ENCODE measurements at places on chromosomes 5 and 9.

DNA sequence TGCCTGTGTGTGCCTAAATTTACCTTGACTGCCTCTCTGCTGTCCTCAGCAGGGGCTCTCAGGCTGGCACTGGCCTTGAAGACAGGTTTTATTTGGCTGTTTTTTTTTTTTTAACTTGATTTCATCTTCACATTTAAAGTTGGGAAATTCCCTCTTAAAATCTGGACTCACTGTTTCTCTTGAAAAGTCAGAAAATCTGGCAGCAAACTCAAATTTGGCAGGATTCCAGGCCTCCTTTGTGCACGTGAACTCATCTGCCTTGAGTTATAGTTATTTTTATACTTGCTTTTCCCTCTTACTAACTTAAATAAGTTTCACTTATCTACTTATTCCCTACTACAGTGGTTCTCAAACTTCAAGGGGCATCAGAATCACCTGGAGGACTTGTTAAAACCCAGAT is 118.4 kb upstream of the MAP3K1 start:
- no peak for DNase-seq

- no peak for DNase-seq
Observed at GRCh38 chr5:91848453-91848852, 465.3 kb upstream of the ARRDC3 start.

GRCh38 chr5:120293796-120294195 is 170.3 kb upstream of the PRR16 start:
- DNase-seq: no peak

DNA sequence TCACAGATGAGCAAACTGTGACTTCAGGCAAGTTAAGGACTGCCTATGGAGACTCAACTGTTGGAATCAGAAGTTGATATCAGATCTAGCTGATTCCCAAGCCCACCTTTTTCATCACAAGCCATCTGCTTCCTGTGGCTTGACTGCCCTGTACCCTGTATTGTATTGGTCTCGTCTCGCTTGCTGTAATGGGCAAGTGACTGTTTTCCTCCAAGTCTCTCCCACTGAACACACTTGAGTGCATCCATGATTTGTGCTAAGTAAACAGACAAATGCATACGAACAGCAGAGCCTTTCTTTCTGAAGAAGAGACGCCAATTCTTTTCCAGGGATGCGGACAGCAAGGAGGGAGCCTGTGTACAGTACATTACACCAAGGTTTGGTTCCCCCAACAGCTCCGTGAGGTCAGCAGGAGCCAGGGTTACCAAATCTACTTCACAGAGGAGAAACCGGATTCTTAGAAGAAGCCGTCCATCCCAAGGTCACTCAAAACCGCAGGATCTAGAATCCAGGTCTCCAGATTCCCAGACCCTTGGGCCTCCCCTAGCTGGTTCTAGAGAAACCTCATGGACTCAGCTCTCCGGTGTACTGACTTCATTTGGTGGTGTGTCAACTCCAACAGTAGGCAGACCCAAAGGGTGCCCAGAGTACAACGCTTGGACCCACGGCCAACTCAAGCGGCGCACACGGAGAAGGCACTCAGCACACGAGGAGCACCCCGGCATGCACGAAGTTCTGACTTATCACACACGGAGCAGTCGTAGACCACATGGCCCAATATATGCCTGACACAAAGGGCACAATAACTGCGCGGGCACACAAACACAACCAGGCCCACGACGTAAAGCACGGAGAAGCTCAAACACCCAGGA is 1.1 kb downstream of the BAG1 start:
- DNase-seq: peak; percentile 15

DNA sequence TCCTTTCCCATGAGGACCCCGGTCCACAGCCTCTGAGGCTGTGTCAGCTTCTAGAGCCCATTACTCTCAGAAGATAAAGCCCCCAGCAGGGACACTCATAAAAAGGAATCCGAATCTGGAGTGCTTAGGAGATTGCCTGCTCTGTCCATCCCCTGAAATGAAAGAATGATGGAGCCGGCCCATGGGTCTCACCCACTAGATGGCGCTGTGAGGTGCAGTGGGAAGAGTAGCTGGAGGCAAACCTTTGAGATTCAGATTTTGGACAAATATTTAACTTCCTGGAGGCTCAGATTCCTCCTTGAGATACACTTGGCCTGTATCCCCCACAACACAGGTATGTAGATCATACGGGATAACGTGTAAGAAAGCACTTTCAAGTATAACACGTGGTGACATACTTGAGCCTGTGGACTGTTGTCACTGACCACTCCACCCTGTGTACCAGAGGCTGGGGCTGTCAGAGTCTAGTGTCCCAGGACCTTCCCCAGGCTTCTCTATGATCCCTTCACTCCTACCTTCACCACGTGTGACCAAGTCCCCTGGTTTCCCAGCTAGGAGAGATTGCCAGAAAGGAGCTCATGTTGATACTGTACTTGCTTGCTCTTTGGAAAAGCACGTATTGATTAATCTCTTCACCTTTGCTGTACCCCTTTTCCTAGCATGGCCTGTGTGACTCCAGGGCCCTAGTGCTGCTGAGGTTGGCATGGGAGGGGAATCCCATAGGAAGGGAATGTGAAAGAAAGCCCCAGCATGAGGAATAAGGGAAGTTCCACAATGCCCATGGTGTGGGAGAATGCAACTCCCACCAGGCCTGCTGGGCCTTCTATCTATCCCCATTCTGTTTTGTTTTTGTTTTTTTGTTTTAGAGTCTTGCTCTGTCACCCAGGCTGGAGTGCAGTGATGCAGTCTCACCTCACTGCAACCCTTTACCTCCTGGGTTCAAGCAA is 32.1 kb downstream of the TRMO start:
- peak; percentile 55 for DNase-seq

DNA sequence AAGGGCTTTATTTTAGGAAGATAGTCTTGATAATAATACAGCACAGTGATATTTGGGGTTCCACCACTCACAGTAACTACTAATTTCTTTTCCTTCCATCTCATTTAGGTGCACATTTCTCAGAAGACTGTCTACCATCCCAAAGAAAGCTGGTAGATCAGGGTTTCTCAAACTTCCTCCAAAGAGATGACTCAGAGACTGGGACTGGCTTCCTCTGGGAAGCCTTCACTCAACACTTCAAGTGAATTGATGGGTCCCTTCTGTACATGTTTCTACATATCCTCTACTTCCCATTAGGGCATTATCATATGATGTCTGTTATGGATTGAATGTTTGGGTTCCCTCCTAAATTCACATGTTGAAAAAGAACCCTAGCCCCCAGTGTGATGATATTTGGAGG is 138.5 kb downstream of the SPOCK1 start:
- DNase-seq: no peak

DNA sequence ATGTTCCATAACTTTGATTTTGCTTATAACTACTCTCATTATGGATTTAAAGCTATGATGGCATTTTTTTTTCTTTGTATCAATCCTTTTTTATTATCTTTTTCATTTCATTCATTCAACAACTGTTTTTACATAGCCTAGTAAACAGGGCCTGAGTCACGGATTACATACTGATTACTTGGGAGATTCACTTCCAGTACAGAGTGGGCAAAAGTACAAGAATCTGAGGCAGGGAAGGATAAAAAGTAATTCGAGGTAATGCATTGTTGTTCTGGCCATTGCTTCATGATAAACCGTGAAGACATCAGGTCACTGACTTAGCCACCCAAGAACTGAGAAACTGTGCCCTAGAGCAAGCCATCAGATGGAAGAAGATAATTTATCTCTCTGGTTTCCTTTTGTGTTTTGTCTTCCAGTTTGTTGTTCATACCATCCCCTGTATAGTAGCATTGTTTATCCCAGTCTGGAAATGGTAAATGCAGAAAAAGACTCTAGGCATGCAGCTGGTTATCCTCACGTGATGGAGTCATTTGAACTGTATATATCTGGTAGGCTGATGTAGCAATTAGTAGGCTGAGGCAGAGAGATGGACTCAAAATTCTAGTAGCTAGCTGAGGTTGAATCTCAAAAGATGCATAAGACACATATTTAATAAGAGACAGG is 145.6 kb downstream of the CNTLN start:
- DNase-seq: no peak

DNA sequence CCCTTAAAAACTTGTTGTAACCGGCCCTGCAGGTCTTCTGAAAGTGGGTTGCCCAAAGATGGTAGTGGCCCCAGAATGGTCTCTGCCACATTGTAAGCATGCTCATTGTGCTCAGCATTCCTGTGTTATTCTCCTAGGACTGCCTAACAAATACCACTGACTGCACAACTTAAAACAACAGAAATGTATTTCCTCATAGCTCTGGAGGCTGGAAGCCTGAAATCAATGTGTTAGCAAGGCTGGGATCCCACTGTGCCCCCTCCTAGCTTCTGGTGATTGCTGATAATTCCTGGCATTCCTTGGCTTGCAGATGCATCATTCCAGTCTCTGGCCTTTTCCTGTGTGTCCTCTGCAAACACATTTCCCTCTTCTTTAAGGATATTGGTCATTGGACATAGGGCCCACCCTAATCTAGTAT is 3.4 kb upstream of the GCNT4 start:
- DNase-seq: no peak

DNA sequence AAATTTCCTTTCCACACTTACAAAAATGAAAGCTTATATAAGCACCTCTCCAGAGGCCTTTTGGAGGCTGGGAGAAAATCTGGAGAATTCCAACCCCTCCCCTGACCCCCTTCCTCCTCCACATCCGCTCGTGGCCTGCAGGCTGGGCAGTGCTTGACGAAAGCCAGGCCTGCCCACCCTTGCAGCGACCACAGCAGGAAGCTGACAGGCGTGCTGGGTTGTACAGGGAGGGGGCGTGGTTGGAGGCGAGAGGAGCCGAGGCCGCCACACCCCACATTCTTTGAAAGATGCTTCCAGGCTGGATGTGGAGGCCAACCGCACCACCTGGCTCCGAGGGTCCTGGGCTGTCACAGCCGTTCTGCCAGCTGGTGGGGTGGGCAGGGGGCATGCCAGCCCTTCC is 47.8 kb upstream of the IER5L start:
- DNase-seq: peak; percentile 33

DNA sequence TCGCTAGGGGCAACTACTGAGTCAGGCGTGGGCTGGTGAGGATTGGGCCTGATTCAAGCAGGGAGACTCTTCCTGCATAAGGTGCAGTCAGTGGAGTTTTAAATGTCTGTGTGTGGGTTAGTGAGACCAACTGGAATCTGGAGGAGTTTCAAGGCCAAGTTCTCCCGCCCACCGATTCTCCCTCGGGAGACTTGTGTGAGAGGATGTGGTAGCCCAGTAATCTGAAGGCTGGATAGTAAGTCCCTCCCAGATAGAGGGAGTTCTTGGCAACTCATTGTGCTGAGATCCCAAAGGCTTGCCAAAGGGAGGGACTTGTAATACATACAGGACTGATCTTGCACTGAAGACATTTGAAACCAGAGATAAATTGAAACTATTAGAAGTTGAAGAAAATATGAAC is 51.8 kb downstream of the WDR36 start:
- no peak for DNase-seq

- DNase-seq: no peak
Observed at GRCh38 chr9:127319366-127320114, 55.0 kb downstream of the GARNL3 start.

DNA sequence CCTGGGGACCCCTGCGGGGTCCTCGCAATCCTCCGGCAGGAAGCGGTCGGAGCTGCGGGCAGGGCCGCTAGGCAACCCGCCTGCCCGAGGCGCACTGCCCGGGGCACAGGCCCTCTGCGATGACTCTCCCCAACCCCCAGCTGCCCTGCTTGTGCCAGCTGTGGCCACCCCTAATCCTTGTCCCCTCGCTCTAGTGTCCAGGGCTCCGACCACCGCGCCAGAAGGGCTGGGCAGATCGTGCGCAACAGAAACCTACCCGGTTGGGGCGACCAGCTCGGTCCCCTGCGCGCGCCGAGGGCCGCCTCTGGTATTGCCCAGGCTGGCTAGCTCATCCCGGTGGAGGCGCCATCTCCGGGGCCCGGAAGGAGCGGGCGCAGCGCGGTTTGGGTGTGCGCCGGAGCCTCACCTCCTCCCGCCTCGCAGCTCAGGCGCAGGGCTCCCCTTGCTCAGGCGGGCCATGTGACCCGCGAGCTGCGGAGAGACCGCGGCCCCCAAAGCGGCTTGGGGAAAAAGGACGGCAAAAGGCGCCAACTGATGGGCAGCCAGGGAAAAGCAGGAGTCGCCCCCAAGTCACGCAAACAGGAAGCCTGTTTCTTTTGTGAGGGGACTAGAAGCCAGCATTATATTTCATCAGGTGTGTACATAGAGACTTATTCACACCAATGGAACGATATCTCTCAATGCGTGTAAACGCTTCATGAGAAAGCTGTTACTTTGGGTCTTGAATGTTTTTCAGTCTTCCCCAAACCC is 46.8 kb upstream of the RNF20 start:
- DNase-seq: no peak

DNA sequence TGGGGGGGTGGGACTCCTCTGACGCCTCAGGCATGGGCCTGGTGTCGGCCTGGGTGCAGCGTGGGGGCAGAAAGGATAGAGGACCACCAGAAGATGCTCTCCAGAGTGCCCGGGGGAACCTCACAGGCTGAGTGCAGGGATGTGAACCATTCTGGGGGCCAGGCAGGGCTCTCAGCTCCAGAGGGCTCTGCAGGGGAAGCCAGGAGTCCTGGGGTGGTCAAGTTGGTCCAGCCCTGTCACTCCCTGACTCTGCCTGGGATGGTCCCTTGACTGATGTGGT is 6.5 kb downstream of the GFI1B start:
- DNase-seq: no peak

DNA sequence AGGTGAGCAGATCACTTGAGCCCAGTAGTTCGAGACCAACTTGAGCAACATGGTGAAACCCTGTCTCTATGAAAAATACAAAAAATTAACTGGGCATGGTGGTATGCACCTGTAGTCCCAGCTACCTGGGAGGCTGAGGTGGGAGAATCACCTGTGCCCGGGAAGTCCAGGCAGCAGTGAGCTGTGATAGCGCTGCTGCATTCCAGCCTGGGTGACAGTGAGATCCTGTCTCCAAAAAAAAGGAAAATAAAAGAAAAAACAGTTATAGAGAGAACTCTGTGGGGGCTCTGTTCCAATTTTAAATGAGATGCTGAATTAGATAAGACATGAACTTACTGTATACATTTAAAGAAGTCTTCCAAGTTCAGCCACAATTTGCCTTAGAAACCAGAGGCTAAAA is 44.2 kb downstream of the SLC38A9 start:
- DNase-seq: no peak

GRCh38 chr9:35108461-35108860 is 5.5 kb upstream of the STOML2 start:
- DNase-seq: no peak

DNA sequence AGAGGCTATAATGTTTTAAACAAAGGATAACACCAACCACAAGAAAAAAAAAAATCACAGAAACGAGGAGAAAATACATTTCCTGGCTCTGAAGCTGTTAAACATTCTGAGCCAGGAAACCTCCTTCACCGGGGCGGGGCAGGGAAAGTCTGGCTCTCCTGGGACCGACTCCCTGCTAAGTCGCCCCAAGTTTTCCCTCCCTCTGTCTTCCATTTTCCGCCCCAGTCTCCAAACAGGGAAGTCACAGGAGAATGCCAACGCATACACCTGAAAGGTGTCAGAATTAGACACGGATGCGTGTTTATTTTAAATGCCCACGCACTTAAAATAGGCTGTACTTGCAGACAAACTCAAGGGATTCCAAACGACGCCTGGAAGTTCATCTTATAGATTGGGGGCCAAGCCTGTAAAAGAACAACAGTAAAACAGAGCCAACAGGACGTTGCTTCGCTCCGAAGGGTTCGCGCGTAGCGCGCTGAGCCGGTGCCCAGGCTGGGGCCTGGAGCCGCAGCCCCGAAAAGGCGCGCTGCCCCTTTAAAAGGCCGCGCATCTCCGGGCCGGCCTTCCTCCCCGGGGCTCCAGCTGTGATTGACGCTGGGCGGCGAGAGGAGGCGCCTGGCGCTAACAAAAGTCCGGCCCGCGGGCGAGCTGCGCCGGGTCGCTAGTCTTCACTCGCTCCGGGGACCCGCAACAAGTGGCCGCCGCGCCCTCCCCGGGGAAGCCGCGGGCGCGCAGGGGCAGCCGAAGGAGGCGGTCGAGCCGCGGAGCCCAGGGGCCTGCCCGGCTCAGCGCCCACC is at the start of gene FBXL7:
Gene FBXL7 (plus strand): TSS at position 653 of the 797 bp plus-strand sequence.
- no peak for DNase-seq
